Activated naive CD8-positive, alpha-beta T cell treated with anti-CD3 and anti-CD28 coated beads, Interleukin-2, amount 10 ng/mL, durations not matched to agents 7 days and 5 days (primary cell): ENCODE measurements at places on chromosomes 4 and X.

GRCh38 chr4:176443646-176444409 is 124.1 kb downstream of the SPCS3 start:
- H3K27me3 ChIP-seq = no peaks in the 10 kb centered on the region
- H3K27ac ChIP-seq = no peak overlapping the region
- no peak overlapping the region for H3K4me3 ChIP-seq

DNA sequence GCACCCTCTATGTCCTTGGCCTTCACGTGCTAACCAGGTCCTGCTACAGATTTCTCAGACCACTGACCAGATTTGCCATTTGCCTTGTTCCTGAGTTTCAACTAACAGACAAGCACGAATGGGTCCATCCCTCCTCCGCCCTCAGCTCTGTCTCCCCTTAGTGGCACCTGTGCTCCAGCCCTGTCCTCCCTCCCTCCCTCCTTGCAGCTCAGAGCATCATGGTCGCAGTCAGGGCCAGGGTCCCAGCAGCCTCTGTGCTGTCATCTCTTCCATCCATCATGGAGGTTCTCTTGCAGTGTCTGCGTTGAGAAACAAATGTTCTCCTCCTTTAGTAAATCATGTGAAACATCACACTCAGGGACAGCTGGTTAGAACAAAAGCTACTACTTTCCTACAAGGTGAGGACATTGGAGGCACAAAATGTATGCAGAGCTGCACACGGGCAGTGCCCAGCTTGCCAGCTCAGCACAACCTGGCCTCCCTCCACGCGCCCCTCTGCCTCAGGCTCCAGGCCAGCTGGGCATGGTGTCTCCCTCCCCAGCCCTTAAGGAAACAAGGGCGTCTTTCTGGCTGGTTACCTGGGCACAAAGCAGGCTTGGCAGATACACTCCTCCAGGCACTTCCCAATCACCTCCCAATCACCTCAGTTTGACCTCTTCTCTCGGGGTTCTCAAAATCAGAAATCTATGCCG is 79.5 kb upstream of the ATP6AP2 start:
- H3K4me3 ChIP-seq = no peak overlapping the region
- no peak for DNase-seq
- peaks cover 3% of the 10 kb centered on the region for H3K4me1 ChIP-seq
- H3K27me3 ChIP-seq = peaks cover 2% of the 10 kb centered on the region

DNA sequence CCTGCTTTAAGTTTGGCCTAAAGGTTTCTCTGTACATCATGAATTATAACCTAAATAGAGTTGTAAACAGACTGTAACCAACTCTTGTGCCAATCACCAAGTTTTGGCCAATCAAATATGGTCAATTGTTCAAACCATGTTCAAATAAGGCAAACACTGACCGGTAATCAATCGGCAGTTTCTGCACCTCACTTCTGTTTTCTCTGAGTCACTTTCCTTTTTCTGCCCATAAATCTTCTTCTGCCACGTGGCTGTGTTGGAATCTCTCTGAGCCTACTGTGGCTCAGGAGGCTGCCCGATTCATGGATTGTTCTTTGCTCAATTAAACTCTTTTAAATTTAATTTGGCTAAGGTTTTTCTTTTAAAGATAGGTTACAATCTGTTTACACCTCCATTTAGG is 16.5 kb upstream of the ENPP6 start:
- H3K27me3 ChIP-seq = no peaks in the 10 kb centered on the region
- no peak overlapping the region for H3K4me3 ChIP-seq
- H3K36me3 ChIP-seq = peaks cover 8% of the 10 kb centered on the region
- no peak for DNase-seq
- no peak overlapping the region for H3K27ac ChIP-seq

DNA sequence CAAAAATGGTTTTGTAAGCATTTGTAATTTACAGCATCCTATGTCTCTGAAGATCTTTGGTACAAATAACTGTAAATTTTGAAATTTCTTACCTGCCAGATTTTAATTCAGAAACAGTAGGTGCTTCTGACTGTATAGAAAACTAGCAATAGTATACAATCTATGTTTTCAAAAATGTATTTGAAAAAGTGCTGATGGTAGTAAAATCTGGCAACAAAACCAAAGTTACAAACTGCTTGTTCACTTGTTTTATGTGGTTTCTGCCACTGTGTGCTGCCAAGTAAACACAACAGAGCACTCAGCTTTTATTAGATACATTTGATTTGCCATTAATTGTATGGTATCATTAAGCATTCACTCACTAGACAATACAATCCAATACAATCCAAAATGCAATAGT is 206.1 kb downstream of the CPE start:
- H3K4me3 ChIP-seq = no peak overlapping the region
- H3K27me3 ChIP-seq = peaks cover 2% of the 10 kb centered on the region
- H3K27ac ChIP-seq = no peak overlapping the region
- no peaks in the 10 kb centered on the region for H3K36me3 ChIP-seq

- H3K27me3 ChIP-seq = no peaks in the 10 kb centered on the region
- H3K4me1 ChIP-seq = no peaks in the 10 kb centered on the region
- H3K36me3 ChIP-seq = no peaks in the 10 kb centered on the region
- H3K4me3 ChIP-seq = no peak overlapping the region
- H3K27ac ChIP-seq = no peak overlapping the region
Measured at GRCh38 chr4:124501576-124501975, 211.0 kb downstream of the ANKRD50 start.

- H3K27me3 ChIP-seq = peaks cover 8% of the 10 kb centered on the region
- no peak overlapping the region for H3K4me3 ChIP-seq
- H3K36me3 ChIP-seq = no peaks in the 10 kb centered on the region
- H3K27ac ChIP-seq = no peak overlapping the region
- H3K4me1 ChIP-seq = no peaks in the 10 kb centered on the region
- DNase-seq = no peak
Measured at GRCh38 chr4:151344948-151345347, 19.5 kb upstream of the SH3D19 start.

- no peaks in the 10 kb centered on the region for H3K4me1 ChIP-seq
- no peak for DNase-seq
- H3K36me3 ChIP-seq = no peaks in the 10 kb centered on the region
- H3K4me3 ChIP-seq = no peak overlapping the region
- H3K27ac ChIP-seq = no peak overlapping the region
Measured at GRCh38 chrX:11566173-11566572, 99.5 kb downstream of the ARHGAP6 start.

DNA sequence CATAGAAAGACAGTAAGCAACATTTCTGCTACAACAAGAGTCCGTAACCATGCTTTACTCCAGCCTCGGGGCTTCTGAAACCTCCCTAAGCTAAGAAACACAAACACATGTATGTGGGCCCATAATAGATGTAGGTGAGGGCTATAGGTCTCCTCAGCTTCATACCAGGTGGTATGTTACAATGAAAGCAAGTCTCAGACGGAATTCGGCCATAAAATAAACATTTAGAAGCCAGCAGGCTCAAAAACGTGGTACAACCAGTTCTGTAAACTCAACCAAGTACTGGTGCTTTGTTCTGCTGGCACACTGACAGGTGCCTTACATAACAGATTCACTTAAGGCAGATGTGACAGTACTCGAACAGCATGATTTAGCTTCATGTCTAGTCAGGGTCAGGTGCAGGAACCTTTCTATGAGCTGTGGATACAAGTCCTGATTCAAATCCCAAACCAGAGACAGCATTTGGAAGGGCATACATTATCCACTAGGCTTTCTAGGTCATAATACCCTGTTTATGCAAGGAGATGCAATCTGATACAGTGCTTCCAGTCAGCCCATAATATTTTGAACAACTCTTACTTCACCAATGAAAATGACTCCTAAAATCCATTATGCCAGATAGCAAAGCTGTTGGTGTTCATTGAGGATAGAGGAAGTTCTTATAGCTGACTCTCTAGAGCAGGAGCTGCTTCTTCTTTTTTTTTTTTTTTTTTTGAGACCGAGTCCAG is 113.8 kb upstream of the ENPP6 start:
- peaks cover 5% of the 10 kb centered on the region for H3K36me3 ChIP-seq
- no peak overlapping the region for H3K27ac ChIP-seq
- peaks cover 20% of the 10 kb centered on the region for H3K4me1 ChIP-seq
- no peaks in the 10 kb centered on the region for H3K27me3 ChIP-seq
- no peak overlapping the region for H3K4me3 ChIP-seq
